ENCODE measurements at places on chromosomes 2 and 18.

DNA sequence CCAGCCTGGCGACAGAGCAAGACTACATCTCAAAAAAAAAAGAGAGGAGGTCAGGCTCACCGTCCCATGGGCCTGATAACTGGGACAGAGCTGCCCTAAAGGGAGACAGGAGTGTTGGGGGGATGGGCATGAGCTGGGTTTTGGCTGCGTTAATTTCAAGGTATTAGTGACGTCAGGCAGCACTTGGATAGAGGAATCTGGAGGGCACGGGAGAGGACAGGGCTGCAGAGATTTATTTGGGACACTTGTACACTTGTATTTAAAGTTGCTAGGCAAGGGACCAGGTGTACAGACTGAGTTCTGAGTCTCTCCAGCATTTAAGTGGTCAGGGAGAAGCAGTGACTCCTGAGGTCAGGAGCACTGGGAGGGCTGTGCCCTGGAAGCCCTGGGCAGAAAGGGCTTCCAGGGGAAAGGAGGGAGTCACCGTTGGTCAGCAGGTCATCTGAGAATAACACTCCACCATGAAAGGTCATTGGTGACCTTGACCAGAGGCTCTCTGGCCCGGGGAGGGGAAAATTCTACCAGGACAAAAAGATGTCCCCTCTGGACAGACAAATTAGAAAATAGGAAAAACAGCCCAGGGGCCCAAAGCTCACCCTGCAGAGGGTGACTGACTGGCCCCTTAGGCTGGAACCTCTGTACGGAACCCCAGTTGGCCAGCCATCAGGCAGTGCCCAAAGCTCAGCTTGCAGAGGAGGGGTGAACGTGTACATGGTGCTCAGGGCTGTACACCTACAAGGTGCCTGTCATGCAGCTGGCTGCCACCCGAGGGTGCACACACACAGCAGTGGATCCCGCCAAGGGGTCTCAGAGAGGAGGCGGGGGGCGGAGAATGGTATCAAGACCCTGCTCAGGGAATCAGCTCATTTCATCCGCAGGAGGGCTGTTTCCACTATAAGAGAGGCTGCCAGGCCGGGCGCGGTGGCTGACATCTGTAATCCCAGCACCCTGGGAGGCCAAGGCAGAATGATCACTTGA lies 23.0 kb upstream of the CNNM3 start:
- DNase-seq = no peak

DNA sequence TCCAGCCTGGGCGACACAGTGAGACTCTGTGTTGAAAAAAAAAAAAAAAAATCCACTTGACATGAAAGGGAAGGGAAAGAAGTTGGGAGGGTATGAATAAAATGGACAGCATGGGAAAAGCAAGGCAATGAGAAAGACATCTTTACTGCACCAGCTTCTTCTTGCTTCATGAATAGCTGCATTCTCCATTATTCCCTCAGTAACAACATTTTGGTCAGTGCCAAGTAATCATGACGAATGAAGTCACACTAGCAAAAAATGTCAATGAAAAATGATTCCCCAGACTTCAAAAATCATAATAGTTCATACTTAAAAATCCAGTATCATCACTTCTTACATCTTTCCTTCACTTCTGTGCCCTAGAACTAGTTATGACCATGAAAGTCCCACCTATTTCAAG lies 30.4 kb downstream of the ADAM17 start:
- no peak for DNase-seq

DNA sequence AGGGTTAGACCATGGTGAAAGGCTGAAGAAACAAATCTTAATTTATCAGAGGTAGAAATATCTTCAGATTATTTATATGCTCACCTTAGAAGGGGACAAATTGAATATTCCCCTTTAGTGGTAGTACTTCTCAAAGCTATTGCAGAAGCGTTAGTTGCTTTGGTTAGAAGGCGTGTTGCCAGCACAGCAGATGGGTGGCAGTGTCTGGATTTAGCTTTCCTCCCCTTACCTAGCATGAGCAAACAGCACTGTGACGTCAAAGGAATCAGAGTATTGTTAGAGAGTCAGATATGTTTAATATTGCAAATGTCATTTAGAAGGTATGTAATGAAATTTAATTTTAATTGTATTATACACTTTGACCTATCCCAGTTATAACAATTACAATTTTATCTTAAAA lies 27.2 kb upstream of the GALR1 start:
- no peak for DNase-seq

DNA sequence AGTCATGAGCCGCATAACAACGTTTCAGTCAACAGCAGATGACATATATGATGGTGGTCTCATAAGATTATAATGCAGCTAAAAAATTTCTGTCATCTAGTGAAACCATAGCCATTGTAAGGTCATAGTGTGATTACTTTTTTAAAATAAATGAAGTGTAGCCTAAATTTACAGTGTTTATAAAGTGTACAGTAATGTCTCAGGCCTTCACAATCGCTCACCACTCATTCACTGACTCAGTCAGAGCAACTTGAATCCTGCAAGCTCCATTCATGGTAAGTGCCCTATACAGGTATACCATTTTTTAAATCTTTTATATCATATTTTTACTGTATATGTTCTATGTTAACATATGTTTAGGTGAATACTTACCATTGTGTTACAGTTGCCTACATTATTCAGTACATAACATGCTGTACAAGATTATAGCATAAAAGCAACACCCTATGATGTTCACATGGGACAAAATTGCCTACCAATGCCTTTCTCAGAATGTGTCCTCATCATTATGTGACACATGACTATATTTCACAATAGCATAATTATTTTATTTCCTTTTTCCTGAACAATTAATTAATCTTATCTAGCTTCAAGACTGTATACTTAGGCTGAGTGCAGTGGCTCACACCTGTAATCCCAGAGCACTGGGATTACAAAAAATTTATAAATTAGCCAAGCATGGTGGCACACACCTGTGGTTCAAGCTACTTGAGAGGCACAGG lies 1115.9 kb upstream of the ZEB2 start:
- no peak for DNase-seq

GRCh38 chr2:207327513-207327912 lies 161.8 kb upstream of the KLF7 start:
- DNase-seq = no peak

DNA sequence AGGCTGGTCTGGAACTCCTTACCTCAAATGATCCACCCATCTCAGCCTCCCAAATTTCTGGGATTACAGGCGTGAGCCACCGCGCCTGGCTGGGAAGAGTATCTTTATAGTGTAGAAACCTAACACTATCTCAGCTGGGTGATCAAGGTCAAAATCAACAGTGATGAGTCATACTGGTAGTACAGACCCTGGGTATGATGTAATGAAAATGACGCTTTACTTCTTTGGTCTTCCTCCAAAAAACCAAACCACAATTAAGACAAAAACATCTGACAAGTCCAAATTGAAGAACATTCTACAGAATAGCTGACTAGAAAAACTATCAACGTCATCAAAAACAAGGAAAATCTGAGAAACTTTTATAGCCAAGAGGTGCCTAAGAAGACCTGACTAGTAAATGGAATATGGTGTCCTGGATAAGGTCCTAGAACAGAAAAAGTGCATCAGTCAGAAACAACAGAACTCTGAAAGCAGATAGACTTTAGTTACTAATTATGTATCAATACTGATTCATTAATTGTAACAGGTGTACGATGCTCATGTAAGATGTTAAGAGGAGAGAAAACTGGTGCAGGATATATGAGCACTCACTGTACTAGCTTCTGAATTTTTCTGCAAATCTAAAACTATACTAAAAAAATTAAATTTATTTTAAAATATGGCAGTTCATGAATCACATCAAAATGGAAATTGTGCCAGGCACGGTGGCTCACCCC lies 25.4 kb downstream of the PDCL3 start:
- peak; percentile 19 for DNase-seq

DNA sequence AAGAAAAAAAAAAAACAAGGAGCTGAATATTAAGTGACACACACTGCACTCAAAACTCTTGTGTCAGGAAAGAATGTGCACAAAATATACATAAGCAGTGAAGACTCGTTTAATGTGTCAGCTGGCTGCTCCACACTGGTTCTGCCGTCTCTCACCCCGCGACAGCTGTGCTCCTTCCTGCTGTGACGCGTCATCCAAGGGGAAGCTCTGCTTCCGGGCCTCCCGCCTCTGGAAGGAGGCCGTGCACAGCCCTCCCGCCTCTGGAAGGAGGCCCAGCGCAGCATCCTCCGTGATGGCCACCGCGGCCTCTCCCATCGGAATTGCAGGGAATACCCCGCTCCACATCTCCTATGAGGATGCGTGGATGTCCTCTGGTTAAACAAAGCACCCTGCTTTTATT lies 151.0 kb downstream of the HDAC4 start:
- DNase-seq = no peak

- DNase-seq = peak; percentile 64
Observed at GRCh38 chr18:59874166-59874565, 25.6 kb upstream of the PMAIP1 start.

GRCh38 chr2:227765788-227766372 lies 20.2 kb downstream of the SCYGR8 start:
- DNase-seq = no peak

DNA sequence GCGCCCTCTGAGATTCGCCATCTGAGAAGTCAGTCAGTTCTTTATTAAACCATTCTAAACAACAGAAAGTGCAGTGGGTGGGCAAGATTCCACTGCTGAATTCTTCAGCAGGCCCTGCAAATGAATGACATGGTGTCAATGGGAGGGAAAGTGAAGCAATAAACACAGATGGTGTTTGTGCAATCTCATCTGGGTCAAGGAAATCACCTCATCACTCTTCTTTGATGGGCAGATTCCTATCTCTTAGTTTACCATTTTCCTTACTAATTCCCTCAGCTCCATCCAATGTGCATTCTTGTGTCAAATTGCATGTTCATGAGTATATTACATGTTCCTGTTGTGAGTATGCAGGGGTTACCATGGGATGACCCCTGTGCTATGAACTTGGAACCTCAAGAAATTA lies 100.7 kb upstream of the CYP1B1 start:
- DNase-seq = no peak

DNA sequence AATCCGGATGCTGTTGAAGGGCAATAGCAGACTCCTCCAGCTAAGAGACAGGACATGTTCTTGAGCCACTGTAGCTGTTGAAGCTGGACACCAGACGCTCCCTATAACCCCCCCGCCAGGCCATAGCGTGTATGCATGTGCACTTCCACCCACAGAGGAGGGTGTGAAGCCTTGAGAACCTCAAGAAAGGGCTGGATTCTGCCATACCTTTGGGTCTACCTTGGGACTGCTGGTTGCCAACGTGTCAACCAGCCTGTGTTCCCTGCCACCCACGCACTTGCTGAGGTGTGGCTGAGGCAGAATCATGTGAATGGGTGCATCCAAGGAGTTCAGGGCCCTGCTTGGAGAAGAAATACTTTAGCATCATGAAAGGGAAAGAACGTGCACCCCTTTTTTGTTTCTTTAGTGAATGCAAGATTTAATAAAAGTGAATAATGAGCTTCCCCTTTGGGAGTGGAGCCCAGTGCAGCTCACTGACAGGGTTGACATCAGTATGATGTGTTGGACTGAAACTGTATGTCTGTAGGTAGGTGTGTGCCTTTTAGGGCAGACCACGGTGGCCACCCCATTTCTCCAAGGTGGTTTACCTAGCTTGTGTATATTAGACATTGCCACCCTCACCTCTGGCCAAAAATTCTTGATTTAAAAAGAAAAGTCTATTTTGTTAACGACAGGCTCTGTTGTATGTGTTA lies 198.3 kb downstream of the MGAT5 start:
- DNase-seq = no peak

DNA sequence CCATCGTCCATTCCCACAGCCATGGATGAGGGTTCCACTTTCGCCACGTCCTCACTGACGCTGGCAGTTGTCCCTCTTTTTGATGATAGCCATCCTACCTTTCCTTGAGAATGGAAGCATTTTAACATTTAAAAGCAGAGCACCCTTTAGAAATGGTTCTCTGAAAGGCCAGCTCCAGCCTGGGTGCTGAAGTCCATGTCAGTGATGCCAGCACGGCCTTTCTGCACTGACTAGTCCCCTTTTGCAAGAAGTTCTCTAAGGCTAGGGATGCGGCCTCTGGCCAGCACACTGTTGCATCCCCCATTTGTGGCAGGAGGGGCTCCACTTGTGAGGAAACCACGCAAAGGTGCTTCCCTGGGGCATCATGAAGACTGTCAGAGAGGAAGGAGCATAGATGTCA lies 203.5 kb downstream of the MGAT5 start:
- no peak for DNase-seq

DNA sequence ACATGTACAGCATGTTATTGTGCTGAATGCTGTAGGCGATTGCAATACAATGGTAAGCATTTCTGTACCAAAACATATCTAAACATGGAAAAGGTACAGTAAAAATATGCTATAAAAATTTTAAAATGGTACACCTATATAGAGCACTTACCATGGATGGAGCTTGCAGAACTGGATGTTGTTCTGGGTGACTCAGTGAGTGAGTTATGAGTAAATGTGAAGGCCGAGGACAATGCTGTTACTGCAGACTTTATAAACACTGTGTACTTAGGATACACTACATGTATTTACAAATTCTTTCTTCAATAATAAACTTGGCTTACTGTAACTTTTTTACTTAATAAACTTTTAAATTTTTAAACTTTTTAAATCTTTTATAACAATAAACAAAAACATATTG lies 473.4 kb upstream of the UBE2E3 start:
- no peak for DNase-seq

GRCh38 chr2:47299555-47299954 lies 103.4 kb upstream of the MSH2 start:
- no peak for DNase-seq

DNA sequence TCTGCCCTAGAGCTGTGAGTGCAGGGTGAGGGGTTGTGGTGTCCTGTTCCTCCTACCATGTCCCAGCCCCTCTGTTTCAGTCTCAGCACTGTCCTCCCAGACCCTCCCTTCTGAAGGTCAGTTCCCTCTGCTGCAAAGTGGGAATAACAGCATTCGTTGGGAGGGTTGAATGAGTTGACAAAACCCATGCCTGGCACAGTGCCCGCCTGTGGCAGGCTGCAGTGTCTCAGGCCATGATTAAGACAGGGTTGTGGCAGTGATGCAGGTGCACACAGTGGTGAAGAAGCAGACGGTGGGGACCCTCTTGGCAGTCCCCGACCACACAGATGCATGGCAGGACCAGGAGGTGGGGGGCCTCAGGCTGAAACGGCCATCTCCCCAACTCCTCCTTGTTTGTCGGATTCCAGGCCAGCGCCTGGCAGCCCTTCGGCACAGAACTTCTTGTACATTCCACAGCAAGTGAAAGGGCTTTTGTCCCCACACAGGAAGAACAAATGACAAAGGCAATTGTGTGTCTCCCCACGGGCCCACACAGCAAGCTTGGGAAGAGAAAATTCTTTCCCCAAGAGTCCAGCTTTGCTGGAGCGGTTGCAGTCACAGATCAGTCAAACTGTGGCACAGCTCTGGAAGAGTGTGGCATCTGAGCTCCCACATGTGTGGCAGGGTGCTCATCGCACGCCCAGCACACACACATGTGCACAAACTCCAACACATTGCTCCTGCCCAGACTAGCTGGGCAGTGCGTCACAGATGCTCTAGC lies 92.0 kb upstream of the MSH2 start:
- no peak for DNase-seq

GRCh38 chr2:53181759-53182158 lies 585.8 kb upstream of the CHAC2 start:
- no peak for DNase-seq

- DNase-seq = peak; percentile 13
Observed at GRCh38 chr18:40222776-40223175, 1732.3 kb upstream of the PIK3C3 start.

- no peak for DNase-seq
Observed at GRCh38 chr2:108396845-108397244, 19.1 kb downstream of the SULT1C4 start.

- peak; percentile 54 for DNase-seq
Observed at GRCh38 chr2:175414882-175415487, 233.5 kb upstream of the ATP5MC3 start.
